ENCODE measurements at places on chromosomes 12 and 14.
A peak's percentile ranks its signal among the peaks of the same experiment; 100 is the strongest.

DNA sequence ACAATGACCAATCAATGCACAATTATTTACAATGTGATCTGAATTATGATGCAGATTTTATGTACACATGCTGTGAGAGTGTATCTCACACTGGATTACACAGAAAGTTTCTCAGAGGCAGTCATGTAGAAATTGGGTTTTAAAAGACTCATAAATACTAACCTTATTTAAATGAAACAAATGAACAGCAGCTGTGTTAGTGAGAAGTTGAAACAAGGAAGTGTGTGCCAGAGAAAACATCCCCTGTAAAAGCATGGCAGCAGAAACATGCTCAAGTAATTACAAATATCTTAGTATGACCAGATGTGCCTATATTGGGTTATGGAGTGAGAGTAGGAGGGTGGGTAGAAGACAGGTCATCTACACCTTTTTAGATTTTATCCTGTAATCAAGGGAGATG, 723.7 kb downstream of the C12orf50 start:
- no peak for DNase-seq

GRCh38 chr14:101224356-101225156, 321.0 kb upstream of the RTL1 start:
- DNase-seq = no peak

GRCh38 chr14:90548455-90548854, 151.6 kb downstream of the CALM1 start:
- no peak for DNase-seq

DNA sequence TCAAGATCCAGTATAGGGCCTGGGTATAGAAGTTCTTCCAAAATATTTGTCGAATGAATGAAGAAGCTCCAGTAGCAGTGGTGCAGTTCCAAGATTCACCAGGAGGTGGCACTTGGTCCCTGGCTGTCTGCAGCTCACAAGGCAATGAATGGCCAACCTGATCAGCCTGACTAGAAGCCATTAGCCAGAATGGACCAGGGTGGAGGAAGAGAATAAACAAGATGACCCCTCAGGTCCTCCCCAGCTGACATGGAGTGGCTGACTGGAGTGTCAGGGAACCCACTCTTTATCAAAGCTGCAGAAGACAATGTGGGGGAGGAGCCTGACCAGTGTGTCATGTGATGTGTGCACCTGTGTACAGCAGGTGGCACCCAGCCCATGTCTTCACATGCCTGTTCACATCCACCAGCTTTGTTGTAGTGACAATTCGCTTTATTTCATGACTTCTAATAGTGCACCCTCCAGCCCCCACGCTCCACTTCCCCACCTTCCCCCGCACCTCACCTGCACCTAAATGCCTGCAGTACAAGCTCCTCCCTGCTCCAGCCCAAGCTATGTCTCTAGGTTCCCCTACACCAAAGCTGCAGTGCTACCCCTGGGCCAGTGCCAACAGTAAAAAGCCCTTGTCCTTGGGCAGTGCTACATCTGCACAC, 3.0 kb downstream of the LTBP2 start:
- peak; percentile 80 for DNase-seq

- DNase-seq = no peak
These were observed 55.9 kb upstream of the TMCC3 start for GRCh38 chr12:94706250-94706661.

- no peak for DNase-seq
These were observed 284.2 kb upstream of the CAND1 start for GRCh38 chr12:66984962-66985361.

DNA sequence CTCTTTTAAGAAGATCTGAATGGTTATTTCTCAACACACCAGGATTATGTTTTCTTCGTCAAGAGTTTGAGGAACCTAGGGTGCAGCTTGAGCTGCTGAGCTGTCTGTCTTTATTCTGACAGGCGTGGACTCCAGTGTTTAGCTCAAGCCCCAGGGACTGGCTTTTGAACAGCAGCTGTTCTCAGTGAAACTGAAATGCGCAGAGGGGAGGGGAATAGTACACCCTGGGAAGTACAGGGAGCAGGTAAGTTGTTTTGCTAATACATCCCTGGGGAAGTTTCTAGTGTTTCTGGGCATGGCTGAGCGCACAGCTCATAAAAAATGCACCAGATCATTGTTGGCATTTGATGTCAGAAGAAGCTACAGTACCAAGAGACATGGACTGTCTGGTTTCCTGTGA, 659.8 kb downstream of the DIO2 start:
- DNase-seq = no peak

Measured in activated T-cell treated with anti-CD3 and anti-CD28 coated beads for 1 hour (primary cell).